ENCODE measurements at places on chromosomes 11 and 22.

DNA sequence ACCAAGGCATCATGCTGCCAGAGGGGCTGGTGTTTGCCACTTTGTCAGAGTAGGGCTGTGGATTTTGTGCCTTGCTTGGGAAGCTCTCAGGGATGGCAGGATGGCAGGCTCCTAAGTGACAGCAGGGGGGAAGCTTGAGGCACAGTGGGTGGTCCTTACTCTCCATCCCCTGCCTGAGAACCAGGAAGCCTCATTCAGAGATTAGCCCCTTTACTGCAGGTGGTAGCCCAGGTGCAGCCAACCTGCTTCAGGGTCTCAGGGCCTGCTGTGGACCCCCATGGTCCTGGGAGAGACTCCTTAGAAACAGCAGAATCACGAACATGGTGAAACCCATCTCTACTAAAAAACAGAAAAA is 8.9 kb upstream of the ST3GAL4 start:
- no peak for DNase-seq

DNA sequence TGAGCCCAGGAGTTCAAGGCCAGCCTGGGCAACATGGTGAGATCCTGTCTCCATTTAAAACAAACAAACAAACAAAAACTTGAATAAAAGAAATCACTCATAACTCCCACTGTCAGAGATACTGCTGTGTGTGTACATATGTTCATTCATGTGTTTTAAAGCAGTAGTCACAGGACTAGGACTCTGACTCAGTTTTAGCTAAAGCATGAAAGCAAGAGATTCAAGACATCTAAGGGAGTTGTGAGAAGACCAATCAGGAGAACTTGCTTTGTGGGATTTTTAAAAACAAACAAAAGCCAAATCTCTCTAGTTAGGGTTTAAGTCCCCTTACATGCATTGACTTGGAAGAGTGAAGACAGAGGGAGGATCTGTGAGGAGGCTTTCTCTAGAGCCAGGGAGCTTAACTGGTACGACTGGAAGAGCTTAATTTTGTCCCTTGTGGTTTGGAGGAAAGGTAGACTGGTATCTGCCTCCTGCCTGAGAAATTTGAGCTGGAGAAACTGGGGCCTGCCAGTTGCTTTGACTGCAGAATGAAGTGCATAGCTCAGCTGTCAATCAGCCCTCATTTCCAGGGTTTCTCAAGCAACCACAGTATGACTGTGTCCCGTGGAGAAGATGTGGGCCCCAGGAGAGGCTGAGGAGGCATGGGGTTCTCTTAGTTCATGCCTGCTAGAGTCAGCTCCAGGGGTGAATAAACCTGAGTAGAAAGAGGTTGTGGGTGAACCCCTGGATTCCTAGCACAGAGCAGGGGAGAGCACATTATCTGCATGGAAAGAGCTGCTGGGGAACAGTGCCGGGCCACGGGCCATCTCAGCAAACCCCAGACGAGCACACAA is 30.6 kb downstream of the EXPH5 start:
- DNase-seq = no peak

GRCh38 chr22:31584804-31585160 is 77.2 kb downstream of the PISD start:
- DNase-seq = no peak

- DNase-seq = no peak
Measured at GRCh38 chr11:73614591-73614990, 16.7 kb upstream of the FAM168A start.

DNA sequence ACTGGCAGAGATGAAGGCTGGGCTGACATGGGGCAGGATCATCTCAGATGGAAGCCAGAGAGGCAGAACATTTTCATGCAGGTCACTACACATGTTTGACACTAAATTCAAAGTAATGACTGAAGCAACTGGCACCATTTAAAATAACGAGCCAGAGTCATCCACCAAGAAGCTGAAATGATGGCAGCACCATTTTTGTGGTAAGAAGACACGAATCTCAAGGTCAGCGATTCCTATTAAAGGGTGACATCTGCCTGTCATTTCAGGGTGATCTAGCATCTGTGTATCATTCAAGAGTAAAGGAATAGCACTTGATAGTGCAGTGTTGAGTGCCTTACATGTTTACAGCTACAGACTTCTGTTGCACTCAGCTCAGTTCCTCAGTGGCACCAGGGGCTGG is 113.4 kb upstream of the C11orf87 start:
- DNase-seq = peak; percentile 43

DNA sequence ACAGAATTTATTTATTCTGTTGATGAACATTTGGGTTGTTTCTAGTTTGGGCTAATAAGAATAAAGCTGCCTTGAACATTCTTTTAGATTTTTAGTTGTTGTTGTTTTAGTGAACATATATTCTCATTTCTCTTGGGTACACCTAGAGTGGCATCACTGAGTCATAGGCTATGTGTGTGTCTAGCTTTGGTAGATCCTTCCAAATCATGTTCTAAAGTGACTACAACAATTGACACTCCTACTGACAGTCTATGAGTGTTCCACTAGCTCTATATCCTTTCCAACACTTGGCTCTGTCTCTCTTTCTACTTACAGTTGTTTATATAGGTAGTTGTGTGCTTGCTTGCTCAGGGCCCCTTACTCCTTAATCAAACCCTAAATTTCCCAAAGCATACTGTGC is 346.0 kb upstream of the NCAM1 start:
- no peak for DNase-seq

GRCh38 chr11:13074714-13075464 is 65.8 kb downstream of the RASSF10 start:
- no peak for DNase-seq

DNA sequence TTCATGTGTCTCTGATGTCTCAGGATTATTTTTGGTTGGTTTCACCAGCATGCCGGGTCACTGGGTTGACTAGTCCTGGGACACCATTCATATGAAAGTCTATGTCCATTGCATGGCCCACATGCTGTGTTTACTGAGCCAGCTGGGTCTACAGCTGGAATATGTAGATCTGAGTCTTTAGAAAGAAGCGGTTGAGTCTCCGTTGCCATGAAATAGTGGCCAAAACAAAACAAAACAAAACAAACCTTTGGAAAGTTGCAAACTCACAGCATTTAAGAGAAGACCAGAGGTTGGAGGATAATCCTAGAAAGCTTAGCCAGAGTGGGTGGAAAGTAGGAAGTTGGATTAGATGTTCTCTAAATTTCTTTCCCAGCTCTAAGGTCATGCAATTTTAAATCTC is 191.8 kb upstream of the NTM start:
- no peak for DNase-seq

- DNase-seq = no peak
Measured at GRCh38 chr11:115348416-115348815, 155.8 kb downstream of the CADM1 start.

DNA sequence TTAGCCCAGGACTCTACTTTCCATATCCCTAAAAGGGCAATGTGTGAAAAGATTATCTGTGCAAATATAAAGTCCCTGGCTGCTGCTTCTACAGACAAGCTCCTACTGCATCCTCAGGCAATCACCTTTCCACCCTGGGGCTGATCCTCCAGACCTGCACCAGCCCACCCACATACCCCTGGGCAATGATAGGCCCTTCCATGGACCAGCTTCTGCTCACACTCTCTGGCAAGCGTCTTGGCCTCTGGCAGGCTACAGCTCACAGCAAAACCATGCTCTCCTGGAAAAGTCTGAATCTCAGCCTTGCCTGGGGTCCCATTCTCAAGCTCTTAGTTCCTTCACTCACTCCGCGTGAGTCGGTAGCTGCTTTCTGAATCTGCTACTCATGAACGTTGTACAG is 69.5 kb downstream of the IGLL5 start:
- no peak for DNase-seq

- DNase-seq = no peak
Measured at GRCh38 chr11:86460461-86461385, 86.0 kb downstream of the CCDC81 start.

DNA sequence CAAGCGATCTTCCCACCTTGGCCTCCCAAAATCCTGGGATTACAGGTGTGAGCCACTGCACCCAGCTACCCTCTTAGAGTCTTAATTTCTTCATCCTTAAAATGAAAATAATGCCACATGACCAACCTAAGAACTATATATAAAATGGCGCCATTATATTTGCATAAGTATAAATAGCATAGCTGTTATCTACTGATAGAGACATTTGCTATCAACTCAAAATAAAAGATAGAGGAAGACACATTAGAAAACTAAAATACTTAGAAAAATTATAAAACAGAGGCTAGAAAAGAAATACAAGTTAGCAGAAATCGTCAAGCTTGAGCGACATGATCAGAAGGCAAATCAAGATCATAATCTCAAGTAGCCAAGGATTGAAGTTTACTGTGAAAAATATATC is 6.2 kb downstream of the FAM168A start:
- no peak for DNase-seq

DNA sequence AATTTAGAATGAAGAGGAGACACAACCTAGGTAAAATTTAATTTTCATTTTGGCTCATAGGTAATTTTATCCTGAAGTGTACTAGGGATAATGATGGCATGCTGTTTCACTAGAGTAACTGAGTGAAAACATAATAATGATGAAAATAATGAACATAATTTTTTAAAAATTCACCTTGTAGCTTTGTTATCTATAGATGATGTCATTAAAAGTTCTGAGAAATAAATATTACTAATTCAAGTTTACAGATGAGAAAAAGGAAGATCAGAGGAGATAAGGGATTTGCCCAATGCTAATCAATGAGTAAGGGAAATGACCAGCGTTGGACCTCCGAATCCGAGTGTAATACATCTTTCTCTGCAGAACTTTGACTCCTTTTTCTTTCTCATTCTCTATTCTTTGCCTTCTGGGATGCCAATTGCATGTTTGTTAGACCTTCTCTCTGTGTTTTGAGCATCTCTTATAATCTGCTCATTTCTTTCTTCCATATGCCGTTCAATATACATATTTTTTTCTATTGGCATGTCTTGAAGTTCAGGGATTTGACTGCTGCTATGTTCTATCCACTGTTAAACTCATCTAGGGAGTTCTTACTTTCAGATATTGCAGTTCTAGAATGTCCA is 186.5 kb downstream of the SNX19 start:
- no peak for DNase-seq

GRCh38 chr11:94650756-94651155 is 83.6 kb downstream of the PIWIL4 start:
- DNase-seq = no peak

DNA sequence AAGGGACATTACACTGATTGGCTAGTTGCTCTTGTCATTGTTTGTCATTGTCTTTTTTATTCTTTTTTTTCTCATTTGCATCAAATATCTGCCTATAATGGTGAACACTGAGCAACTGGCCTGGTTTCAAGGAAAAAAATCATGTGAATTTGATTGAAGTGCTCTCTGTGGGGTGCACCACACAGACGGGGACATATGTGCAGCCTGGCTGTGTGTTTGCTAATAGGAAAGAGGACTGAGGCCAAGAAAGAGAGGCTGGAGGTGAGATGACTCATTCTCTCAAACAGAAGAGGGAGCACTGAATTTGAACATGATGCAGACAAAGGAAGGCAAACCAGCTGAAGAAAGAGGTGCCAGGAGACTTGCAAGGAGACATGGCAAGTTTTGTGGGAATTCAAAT is 684.9 kb upstream of the CCDC90B start:
- DNase-seq = no peak

GRCh38 chr11:103433386-103434072 is 324.3 kb downstream of the DYNC2H1 start:
- DNase-seq = no peak

DNA sequence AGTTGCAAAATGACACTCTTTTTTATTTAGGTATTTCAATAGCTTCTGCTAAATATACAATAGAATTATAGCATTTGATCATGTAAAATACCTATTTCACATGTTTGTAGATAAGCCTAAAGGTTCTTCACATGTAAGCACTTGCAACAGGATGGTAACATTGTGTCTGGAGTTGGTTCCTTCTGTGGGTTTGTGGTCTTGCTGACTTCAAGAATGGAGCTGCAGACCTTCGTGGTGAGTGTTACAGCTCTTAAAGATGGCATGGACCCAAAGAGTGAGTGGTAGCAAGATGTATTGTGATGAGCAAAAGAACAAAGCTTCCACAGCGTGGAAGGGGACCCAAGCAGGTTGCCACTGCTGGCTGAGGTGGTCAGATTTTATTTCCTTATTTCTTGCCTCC is 246.4 kb upstream of the PDGFD start:
- no peak for DNase-seq

DNA sequence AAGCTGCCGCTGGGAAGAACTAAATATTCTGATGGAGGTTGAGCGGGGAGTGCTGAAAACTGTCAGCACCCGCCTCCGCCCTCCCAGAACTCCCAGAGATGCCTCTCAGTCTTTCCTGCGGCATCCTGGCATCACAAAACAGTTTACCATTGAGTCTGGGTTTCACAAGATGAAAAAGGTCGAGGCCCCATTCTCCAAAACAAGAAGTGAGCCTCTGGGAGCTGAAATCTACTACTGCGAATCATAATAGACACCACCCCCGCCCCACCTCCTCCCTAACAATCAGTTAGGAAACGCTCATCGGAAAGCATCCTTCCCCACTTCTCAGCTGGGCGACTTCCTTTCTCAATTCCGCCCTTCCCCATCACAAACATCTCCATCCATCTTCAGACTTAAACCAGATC is 1.0 kb downstream of the SUN2 start:
- no peak for DNase-seq

DNA sequence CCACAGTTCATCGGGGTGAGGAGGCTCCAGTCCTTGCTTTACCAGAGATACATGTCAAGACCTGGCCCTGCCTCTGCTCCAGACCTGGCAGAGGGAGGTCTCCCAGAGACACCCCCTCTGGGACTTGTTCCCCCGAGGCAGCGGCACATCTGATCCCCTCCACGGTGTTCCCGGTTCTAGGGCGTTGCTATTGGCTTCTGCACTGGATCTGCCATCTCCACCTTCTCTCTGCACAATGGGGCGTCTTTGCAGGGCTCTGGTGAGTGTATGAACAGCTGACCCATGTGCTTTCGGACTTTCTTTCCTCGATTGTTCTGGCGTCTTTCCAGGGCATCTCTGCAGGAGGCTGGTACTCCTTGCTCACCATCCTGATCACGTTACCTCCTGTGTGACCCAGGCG is 930.4 kb downstream of the TBC1D22A start:
- no peak for DNase-seq

- DNase-seq = no peak
Measured at GRCh38 chr11:929405-929804, 3.7 kb downstream of the AP2A2 start.

- DNase-seq = no peak
Measured at GRCh38 chr22:17436382-17436980, 67.2 kb downstream of the CECR2 start.

DNA sequence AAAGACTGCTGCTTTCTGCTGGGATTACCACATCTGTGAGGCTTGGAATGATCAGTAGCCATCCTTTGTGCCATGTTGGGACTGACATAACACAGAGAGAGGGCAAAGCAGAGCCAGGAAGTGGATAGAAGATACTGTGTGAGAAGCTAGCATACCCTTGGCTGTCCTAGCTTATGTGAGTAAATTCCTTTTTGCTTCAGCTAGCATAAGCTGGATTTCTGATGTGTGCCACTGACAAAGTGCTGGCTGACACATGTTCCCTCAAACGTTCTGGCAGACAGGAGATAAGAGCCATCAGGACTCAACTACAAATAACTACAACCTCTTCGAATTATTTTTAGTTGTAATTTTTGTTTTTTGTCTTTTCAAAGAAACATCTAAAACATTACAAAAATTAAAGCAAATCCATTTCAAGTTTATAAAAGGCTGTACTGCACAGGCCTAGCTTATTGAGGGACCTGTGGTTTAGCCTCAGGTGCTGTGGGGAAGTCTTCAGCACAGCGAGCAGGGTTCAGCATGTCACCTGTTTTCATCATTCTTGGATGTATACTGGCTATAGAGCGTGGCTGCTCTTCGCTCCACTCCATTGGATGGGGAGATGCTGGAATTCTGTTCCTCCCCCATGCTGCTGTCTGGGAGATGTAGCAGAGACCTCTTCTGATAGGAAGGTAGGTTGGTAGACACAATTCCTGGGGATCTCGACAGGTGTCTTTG is 120.9 kb downstream of the SWAP70 start:
- DNase-seq = no peak

All from NCI-H2171 (cell line).